ENCODE measurements at places on chromosomes 3 and 15.

DNA sequence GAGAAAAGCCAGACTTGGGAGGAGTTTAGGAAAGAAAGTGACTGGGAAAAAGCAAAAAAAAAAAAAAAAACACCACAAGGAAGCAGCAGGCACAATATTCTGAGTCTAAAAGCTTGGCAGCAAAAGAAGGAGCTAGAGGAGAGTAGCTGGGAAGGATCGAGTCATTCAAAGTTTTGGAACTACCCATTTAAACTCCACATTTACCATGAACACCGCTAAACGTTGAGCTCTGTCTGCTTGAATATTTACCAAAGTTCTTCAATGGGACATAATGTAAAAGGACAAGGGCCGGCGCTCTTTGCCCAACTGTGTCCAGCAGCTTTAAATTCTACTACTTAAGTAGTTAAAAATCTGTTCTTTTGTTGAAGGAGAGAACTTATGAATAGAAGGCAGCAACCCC lies 481.9 kb downstream of the FOXP1 start:
- DNase-seq = no peak

DNA sequence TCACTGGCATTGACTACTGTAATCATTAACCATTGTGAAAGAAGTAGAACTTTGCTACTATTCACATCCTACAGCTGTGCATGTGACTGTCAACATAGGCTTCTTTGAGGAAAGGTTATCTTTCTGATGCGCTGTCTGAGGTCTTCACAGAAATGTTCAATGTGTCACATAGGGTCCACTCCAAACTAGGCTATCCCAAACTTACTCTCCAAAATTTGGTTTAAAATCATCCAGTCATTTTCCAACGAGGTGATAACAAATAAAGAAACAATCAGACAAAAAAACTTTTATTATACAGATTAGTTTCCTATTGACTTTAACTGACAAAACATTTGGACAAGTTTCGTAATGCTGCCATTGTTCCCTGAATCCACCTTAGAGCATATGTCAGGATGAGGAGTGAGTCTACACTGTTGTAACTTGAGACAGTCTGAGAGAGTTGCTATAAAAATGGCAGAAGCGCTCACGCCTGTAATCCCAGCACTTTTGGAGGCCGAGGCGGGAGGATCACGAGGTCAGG lies 511.6 kb downstream of the PLOD2 start:
- no peak for DNase-seq

DNA sequence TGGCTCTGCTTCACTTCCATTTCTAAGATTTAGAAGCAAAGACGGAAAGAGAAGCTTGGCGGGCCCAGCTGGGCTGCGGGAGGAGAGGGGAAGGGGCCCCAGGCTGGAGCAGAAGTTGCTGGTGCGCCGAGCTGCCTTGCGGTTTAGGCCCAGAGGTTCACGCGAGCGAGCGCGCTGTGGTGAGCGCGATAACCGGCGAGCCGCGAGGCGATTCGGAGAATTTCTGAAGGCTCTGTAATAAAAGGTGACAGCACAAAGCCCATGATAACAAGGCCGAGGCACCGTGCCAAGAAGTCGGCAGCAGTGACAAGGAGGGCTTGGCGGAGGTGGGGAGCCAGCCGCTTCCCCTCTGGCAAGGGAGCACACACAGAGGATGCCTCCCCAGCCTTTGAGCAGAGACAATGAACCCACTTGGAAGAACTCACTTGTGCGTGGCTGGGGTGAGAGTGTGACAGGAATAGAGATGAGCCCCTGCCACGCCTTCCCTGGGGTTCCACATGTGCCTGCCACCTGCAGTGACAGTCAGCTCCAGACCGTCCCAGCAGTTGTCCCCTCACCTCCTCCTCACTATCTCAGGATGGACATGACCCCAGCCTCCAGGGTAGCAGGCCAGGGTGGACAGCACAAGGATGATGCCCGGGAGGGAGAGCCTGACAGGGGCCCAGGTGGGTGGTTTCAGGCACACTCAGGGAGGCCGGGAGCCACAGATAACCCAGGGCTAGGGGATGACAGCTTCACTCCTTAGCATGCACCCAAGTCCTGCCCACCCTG lies 315.2 kb downstream of the UACA start:
- no peak for DNase-seq

GRCh38 chr3:143311096-143311495 lies 191.5 kb downstream of the CHST2 start:
- DNase-seq = no peak

GRCh38 chr3:9951126-9951525 lies 1.1 kb downstream of the PRRT3 start:
- no peak for DNase-seq

- DNase-seq = no peak
These were observed 148.6 kb upstream of the CDIN1 start for GRCh38 chr15:36430726-36431265.

DNA sequence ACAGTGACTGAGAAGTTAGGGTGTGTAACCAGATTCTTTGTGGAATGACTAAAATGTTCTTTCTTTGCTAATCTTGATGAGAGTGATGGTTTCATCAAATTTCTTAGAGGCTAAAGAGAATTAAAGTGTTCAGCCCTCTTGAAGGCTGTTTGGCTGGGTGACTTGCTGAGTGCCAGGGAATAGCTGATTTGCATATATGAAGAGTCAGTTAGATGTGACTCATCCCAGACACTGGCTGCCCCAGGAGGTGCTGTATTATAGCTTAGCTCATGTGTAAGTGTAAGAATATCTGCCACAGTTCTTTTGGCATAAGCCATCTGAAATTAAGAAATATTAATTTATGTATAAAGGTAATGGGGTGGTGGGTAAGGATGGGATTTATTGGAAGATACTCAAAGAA lies 535.1 kb downstream of the NLGN1 start:
- DNase-seq = peak; percentile 25

GRCh38 chr3:179098388-179099077 lies 26.9 kb upstream of the ZMAT3 start:
- DNase-seq = peak; percentile 42

- DNase-seq = no peak
These were observed 673.4 kb upstream of the CBLB start for GRCh38 chr3:106542101-106542769.

DNA sequence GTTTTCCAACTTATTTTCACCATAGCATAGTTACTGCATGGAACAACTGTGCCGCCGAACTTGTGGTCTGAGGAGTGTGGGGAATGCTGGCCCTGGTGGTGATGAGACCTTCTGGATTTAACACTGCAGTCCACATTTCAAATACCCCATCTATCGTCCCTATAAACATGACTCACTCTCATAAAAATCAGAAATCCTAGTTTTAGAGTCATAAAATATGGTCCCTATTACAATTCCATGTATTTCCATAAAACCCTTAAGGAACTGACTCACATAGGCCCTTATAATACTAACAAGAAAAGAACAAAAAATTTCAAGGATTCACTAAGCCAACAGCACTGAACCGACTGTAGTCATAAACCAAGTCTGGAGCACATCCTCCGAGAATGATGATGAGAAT lies 147.2 kb downstream of the FOXP1 start:
- DNase-seq = no peak

GRCh38 chr3:148957586-148957985 lies 33.8 kb upstream of the GYG1 start:
- DNase-seq = no peak

GRCh38 chr3:17670749-17671148 lies 71.7 kb downstream of the TBC1D5 start:
- no peak for DNase-seq

- DNase-seq = no peak
These were observed 880.2 kb downstream of the OTOL1 start for GRCh38 chr3:162376761-162377160.

- DNase-seq = no peak
These were observed 740.4 kb downstream of the TUSC7 start for GRCh38 chr3:117450026-117450425.

DNA sequence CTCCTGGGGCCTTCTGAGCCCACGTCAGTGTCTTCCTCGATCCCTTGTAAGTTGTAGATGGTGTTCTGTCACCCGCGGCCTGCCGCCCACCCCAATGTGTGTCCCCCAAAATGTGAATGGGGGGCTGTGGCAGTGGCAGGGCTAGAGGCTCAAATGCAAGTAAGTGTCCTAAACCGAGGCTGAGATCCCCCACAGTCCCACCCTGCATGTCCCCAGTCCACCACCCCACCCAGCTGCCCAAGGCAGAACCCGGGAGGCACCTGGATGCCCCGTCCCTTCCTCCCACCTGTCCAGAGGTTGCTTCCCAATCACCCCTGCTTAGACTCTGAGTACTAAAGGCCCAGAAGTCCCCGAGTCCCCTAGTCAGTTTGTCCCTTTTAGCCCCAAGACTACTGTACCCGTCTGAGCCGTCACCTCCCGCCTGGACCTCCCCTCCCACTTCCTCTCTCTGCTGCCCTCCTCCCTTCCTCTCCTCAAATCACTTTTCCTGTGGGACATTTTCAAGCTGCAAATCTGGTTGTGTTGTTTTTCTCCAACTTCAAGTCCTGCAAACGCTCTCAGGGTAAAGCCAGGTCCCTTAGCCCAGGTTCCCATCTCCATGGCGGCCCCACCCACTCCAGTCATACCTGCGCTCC lies 11.8 kb upstream of the PLXND1 start:
- no peak for DNase-seq

DNA sequence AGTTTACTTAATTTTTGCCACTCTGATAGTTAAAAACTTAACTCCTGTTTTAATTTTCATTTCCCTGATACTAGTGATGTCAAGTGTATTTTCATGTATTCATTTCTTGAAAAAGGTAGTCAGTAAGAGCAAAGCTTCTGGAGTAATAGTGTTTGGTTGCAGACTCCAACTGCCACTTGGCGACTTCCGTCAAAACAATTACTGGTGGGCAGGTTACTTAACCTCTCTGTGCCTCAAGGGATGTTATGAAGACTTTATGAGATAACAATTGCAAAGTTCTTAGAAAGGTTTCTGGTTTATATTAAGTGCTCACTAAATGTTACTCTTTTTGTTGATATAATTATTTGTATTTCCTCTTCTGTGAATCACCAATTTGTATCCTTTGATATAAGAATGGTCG lies 129.7 kb downstream of the NFKBIZ start:
- no peak for DNase-seq

- DNase-seq = no peak
These were observed 1.4 kb upstream of the SEC13 start for GRCh38 chr3:10322352-10322710.

GRCh38 chr3:41688595-41689380 lies 273.1 kb downstream of the ULK4 start:
- DNase-seq = no peak

DNA sequence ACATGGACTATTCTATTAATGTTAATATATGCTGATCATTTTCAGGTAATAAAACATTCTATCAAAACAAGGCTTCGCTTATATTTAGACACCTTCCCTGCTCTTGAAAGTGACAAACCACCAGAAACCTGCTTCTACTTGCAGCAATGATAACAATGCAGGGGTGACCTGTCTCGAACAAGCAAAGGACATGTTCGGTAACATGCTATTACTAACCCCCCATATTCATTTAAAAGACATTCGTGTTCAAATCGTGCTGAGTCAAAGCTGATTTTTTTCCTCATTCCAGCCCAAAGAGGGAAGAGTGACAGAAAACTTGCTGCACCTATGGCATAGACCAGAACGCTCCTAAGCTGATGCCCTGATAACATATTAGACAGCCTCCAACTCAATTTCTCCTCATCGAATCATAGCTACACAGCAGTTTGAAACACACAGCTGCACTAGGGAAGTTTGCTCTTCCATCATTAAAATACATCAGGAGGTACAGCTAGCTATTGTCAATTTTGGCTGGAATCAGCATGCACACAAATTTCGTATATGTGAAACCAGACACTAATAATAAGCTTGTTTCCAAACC lies 341.5 kb downstream of the FOXP1 start:
- DNase-seq = no peak

DNA sequence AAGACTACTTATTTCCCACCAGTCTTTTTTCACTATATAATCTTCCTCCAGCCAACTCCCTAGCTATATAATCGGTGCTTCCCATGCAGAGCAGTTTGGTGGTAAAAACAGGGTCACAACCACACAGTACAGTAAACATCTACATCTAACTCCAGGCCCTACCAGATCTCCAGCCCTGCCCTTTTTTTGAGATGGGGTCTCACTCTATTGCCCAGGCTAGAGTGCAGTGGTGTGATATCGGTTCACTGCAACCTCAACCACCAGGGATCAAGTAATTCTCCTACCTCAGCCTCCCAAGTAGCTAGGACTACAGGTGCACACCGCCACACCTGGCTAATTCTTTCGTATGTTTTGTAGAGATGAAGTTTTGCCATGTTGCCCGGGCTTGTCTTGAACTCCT lies 49.1 kb upstream of the TLE3 start:
- DNase-seq = no peak

GRCh38 chr3:38960953-38961622 lies 90.7 kb downstream of the SCN11A start:
- DNase-seq = peak; percentile 3

- DNase-seq = no peak
These were observed 354.9 kb downstream of the RSL24D1 start for GRCh38 chr15:54841701-54842305.

GRCh38 chr15:41992151-41992802 lies 19.9 kb upstream of the EHD4 start:
- DNase-seq = no peak

DNA sequence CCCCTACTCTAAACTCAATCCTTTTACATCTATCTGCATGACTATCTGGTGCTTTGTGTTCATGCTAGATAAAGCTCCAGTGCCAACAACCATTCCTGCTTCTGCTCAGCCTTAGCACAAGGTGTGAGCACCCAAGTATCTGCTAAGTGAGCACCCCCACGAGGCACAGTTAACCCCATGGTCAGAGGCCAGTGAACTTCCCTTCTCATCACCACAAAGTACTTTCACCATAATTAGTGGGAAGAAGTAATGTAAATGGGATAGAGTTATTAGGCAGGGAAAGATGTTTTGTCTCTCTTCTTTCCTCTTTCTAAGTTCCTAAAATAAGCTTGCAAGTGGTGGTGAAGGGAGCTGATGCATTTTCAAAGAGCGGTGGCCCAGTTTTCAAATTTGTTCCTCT lies 96.4 kb downstream of the ANO10 start:
- DNase-seq = no peak

DNA sequence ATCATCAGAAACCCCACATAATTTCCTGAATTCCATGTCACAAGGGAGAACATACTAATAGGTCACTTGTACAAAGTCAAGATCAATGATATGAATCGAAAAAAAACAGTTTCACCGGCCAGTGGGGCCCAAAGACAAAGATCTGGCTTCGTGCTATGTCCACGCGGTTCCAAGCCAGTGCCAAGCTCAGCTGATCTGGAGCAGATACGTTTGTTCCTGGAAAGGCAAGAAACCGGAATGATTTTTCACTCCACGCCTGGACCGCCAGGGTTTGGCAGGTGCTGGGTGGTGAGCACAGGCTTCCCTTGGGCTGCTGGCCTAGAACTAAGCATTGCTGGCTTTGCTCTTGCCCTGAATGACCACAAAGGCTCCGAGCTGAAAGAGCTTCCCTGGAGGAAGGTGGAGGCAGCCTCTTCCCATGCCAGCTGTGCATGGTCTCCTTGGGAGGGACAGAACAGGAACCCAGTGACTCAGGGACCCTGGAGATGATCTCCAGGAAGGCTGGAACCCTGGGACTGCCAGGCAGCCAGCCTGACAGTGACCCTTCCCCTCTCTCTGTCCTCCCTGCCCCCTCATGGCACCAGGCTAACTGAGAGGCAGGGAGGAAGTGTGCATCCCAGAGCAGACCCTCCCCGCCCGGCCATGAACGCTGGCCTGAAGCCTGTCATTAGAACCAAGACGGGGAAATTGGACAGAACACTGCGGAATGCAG lies 40.9 kb downstream of the TRPM1 start:
- DNase-seq = no peak

GRCh38 chr15:63348392-63348791 lies 33.3 kb downstream of the CA12 start:
- DNase-seq = peak; percentile 56

Measured in amniotic stem cell (primary cell).